ENCODE measurements at places on chromosomes 3 and 15.

- DNase-seq = no peak
Observed at GRCh38 chr15:31352911-31353811, 26.5 kb downstream of the KLF13 start.

DNA sequence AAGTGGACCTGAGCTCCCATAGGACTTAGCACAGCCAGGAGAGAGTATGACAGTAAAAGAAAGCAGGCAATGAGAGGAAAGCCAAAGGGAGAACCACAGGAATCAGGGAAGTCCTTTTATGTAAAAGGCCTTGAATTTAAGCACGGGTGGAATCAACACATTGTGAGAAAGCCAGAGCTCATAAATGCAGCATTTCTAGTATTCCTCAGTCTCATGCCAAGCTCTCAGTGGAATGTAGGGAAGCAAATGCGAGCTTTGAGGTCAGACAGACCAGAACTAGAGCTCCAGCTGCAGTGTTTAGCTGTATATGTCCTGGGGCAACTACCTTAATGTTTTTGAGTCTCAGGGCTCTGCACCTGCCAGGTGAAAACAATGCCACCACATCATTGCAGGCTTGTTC lies 132.1 kb upstream of the TRIM42 start:
- no peak for DNase-seq

GRCh38 chr15:57134071-57134605 lies 215.7 kb downstream of the TCF12 start:
- no peak for DNase-seq

GRCh38 chr3:38581774-38582173 lies 67.7 kb downstream of the SCN5A start:
- DNase-seq = no peak

DNA sequence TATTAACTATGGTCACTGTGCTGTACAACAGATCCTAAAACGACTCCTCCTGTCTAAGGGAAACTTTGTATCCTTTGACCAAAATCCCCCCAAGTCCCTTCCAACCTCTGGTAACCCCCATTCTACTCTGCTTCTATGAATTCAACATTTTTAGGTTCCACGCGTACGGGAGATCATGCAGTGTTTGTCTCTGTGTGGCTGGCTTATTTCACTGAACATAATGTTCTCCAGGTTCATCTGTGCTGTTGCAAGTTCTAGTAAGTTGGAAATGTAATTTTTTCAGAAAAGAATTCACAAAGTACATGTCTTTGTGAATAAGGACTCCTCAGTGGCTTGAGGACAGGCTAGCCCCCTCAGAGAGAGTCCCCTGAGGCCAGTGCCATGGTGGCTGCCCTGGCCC lies 66.1 kb downstream of the ATP10A start:
- DNase-seq = no peak

DNA sequence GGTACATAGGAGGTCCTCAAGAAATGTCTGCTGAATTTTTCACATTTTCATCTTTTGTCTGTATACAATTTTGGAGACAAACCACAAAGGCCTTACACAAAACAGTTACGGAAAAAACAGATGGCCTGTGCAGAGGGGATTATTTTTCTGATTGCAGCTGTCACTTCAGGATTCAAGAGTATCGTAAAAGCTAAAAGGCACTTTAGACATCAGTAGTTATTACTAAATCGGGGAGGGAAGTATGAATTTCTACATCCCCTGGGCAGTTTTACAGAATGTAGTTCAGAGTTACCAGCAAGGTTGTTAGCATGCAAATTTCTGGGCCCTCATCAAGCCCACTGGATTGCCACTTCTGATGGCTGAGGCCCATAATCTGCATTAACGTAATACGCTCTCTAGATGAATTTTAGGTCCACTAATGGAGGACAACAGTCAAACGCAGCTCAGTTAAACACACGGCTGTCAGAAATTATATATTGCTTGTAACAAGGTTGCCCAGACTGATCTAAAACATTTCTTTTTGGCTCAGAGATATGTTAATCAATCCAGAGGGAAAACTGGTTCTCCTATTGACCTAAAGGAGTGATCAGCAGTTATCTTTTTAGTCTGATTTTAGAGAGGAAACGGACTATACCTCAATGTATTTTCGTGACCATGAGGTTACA lies 1.1 kb downstream of the RIOX2 start:
- no peak for DNase-seq

DNA sequence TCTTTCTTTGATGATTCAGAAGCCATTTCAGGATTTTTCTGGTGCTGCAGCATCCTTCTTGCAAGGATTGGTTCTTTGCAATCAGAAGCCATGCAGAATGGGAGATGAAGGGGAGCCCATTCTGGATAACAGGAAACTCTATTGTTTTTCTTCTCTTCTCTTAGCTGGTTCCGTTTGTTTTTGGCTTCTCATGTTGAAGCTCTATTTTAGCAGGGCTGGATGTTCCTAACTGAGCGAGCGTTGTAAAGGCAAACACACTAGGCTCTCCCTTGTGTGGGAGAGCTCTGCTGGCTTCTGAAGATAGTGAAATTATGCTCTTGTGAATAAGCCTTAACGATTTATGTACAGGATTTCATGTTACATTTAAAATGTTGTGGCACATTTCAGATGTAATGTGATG lies 8.3 kb downstream of the CACNA1D start:
- DNase-seq = no peak

DNA sequence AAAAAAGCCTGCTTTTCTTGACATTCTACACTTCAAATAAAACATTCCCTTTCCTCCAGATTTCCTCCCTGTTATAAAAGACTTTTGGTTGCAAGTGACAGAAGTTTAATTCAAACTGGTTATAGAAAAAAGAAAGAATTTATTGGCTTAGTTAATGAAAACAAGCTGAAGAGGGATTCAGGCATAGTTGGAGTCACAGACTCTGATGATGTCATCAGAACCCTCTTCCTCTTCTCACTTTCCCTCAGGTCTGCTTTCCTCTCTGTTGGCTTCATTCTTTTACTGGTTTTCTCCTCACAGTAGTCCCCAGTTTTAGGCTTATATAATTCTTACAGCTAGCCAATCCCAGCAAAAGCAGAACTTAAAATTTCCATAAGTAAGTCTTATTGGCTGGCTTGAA lies 32.0 kb upstream of the MBNL1 start:
- DNase-seq = no peak

DNA sequence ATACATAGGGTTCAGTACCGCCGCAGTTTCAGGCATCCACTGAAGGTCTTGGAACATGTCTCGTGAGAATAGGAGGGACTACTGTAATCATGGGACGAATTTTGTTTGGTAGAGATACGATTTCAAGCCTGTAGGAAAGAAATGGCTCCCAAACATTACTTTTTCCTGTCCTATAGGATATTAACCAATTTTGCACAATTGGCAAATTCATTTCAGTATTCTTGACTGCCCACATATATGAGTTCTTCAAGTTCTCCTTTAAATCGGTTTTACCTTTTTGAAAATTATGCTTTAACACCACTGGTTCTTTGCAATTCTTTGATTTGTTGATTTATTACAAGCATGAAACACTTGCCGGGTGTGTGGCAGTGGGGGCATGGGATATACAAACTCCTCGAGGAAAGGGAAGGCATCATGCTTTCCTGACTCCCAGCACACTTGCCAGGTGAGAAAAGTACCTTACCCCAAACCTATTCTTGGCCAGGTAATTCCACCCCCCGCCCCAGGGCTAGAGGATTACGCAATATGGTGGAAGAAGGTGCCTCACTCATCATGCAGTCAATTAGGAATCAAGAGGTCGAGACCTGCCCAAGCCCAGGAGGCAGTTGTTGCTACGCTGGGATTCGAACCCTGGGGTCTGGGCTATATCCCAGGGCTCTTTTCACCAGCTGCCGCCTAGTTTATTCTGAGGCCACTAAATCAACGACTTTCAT lies 584 bp upstream of the LARS2 start:
- peak; percentile 8 for DNase-seq

DNA sequence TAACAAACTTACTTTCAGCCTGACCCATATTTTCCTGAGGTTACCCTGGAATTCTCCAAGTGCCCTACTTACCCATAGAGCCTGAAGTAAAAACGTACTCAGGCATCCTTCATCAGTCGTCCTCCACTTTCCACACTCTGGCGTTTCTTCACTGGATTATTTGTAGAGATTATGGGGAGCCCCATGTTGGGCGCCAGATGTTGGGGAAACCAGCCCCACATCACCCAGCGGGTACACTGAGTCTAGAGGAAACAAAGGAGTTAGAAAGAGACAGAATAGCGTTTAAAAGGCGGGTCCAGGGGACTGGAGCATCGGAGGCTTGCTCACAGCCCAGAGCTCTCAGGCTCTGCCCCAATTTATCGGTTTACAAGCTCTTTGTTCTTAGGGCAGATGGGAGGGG lies 9.7 kb upstream of the SLC28A2 start:
- peak; percentile 15 for DNase-seq

DNA sequence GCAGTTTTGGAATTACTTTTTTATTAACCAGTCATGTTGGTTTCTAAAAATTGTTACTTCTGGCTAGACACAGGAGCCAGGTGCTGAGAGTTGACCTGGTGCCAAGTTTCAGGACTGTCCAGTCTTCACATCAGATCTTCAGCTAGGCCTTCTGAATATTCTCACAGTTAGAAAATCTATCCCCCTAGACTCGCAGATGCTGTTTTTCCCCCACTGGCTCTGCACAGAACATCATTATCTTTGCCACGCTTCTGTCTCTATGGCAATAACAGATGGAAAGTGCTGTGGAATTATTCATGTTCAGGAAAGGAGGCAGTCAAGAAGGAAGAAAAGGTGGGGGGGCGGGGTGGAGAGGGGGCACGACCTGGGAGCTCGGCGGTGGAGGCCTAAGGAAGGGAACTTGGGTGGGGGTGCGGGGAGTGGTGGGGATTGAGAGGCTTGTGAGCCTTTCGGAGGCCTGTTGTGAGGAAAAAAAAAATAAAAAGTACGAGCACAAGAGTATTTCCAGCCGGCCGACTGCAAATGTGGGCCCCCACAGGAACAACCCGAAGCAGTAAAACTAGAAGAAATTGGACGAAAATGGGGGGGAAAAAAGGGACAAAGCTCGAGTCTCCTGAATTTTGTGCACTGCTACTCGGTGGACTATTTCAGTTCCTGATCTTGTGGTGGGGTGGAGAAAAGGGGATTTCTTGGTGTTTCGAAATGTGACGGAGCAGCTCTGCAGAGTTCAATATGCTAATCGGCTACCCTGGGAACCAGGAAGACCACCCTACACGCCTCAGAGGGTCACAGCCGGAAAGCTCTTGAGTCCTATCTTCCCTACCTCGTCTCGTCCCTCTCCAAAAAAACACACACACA lies 1.5 kb upstream of the SKIL start:
- DNase-seq = peak; percentile 65

Data from Calu3 (cell line).